ENCODE measurements at places on chromosomes 1 and 21. TPM values are rescaled to one million over a fixed set of nuclear protein-coding genes. Genes with fewer than 3 reads are reported as not detected.

The DNASE2B gene
- not detected for total RNA-seq

The SLC27A3 gene
- total RNA-seq: 16.0 TPM

The BMP8B gene
- 0.68 TPM for total RNA-seq

The HSF2BP gene
- not detected for total RNA-seq

The COL6A1 gene
- 385 TPM for total RNA-seq

The FCN3 gene
- 31.9 TPM for total RNA-seq

The TNFAIP8L2 gene
- 7.9 TPM for total RNA-seq

DNA sequence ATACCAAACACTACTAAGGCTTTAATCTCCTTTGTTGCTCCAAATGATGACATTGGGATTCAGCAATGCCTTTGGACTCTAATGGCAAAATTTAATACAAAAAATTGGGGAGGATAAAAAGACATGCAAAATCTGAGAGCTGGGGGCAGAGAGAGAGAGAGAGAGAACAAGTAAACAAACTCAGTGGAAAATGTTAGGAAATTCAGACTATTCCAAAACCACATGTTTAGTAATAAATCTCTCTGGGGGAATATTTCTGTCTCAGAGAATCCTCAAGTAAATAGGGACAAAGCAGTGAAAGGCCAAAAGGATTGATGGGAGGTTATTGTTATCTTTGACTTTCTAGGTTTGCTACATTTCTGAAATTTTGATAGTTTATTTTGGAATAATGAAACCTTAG, 65.7 kb downstream of the PLA2G4A start:
- DNase-seq: no peak

DNA sequence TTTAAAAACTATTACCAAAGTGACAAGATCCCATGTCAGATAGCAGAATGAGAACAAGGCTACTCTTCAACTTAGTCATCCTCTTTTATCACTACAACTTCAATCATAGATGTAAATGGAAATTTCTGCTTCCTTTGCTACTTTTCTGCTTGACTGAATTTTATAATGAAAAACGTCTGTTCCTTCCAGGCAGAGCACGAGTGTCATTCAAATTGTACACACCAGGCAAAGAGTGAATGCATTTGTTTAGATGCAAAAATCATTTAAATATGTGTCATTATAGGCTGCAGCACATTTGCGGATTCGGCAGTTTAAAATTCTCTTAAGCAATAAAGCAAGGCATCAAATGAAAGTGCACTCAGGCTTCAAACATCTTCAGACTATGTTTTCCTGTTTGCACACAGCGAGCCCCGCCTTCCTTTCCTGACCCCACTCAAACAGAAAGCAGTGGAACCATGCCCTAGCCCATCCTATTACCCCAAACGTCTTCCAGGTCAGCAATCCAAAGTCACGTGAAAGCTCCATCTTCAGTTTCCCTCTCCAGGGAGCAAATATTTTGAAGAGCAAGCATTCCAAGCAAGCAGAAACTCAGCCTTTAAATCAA, 99.6 kb downstream of the APP start:
- no peak for DNase-seq

GRCh38 chr21:40840401-40841125, 6.4 kb downstream of the DSCAM start:
- no peak for DNase-seq

DNA sequence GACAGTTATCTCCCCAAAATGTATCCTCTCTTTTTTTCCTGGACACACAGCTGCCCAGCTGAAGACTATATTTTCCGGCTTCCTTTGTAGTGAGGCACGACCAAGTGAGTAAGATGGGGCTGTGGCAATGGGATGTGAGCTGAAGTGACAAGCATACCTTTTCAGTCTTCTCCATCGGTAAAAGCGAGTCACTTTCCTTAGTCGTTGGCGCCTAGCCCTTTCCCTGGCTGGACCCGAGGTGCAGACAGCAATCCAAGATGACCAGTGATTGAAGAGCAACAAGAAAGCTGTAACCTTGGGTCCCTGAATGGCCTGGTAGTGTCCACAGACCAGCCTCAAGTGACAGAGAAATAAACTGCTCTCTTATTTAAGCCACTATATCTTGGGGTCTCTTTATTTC, 155.2 kb downstream of the NR5A2 start:
- DNase-seq: no peak

DNA sequence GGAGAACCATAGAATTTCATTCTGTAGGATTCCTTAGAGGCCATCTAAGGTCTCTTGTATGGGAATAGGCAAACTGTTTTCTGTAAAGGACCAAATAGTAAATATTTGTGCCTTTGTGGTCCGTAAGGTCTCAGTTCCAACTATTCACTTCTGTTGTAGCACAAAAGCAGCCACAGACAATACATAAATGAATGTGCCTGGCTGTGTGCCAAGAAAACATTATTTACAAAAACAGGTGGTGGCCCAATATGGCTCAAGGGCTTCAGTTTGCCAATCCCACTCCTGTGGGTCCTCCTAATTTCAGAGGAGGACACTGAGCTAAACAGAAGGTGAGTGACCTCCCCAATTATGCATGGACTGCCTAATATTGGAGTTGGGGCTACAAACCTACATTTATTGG, 67.6 kb upstream of the EDEM3 start:
- no peak for DNase-seq

DNA sequence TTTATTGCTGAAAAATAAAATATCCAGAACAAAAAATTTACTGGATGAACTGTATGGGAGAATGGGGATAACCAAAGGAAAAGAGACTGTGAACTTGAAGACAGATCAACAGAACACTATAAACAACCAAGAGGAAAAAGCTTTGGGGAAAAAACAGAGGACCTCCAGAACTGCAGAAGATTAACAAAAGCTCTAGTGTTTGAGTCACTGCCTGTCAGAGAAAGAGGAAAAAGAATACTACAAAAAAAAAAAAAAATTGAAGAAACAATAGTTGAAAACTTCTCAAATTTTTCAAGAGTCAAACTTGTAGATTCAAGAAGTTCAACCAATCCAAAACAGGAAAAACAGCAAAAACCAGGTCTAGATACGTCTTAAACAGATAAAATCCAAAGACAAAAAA, 44.3 kb downstream of the ARHGAP29 start:
- no peak for DNase-seq

DNA sequence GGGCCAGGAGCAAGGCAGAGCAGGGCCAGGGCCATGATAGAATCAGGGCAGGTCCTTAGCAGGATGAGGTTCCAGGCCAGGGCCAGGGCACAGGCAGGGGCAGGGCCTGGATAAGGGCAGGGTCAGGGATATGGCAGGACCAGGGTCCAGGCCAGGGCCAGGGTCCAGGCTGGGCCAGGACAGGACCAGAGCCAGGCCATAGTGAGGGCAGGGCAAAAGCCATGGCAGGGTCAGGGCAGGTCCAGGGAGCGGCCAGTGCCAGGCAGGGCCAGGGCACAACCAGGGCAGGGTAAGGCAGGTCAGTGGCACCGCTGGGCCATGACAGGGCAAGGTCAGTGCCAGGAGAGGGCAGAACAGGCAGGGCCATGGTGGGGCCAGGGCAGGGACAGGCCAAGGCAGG, 152.2 kb downstream of the LIPI start:
- DNase-seq: no peak

DNA sequence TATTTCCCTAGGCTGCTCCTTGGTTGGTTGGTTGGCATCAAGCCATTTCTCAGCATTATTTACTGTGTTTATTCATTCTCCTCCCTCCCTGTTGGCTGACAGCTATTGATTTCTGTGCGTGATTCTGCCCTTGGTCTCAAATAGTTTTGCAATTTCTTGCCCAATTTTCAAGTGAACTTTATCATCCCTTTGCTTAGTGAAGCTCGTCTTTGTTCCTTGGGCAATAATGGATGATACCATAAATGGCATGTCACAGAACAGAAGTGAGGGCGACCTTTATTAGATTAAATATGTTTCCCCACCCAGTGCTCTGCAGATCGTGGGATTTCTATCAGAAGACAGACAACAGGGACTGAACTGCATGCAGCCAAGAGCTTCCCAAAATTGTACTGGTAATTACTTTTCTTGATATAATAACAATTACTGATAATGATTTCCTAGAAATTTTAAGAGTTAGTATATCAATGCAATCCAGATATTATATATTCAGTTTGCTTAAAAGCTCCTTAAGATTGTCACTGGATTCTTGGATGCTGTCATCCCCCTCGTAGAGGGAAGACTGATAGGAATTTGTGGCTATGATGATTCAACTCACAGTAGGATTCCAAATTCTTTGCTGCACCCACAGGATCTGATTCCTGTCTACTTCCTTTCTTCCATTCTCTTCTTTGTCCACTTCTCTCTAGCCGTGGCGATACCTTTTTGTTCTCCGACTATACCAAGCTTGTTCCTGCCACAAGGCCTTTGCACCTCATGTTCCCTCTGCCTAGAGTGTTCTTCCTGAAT, 122.1 kb upstream of the KAZN start:
- no peak for DNase-seq

DNA sequence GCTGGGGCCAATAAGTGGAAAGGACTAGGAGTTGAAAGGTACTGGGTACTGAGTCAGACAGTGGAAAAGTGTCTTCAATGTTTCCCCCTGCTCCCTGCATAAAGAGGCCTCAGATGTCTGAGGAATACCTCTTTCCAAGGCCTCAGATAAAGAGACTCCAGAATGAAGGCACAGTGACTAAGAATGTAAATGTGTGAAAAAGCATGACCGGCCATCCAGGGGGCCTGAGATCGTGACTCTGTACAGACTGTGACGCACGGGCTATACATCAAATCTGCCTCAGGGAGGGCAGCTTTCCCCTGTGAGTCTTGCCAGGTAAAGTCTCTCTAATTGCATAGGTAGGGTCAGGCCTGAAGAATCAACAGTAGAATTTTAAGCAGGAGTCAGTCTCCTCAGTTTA, 1690.5 kb downstream of the KCNT2 start:
- DNase-seq: no peak

GRCh38 chr1:42195841-42196240, 31.3 kb upstream of the GUCA2A start:
- no peak for DNase-seq

DNA sequence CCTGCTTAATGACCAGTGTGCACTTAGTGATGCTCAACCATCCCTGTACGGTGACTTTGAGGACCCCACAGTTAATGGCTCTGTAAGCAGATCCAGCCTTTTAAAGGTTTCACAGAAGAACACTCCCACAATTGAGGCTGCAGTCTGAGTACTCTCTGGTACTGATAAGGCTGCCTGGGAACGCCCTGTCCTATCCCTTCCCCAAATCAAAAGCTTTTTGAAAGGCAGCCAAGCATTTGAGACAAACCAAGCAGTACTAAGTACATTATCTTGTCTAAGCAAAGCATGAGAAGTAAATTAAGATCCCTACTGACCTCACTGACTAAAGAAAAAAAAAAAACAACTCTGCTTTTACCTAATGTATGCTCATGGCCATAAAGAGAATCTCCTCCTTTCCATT, 60.7 kb downstream of the SH3GLB1 start:
- DNase-seq: no peak

- no peak for DNase-seq
These were observed 13.2 kb upstream of the MAP1LC3C start for GRCh38 chr1:242011894-242012660.

- DNase-seq: no peak
These were observed 71.7 kb upstream of the GUCA2B start for GRCh38 chr1:42081475-42081874.

DNA sequence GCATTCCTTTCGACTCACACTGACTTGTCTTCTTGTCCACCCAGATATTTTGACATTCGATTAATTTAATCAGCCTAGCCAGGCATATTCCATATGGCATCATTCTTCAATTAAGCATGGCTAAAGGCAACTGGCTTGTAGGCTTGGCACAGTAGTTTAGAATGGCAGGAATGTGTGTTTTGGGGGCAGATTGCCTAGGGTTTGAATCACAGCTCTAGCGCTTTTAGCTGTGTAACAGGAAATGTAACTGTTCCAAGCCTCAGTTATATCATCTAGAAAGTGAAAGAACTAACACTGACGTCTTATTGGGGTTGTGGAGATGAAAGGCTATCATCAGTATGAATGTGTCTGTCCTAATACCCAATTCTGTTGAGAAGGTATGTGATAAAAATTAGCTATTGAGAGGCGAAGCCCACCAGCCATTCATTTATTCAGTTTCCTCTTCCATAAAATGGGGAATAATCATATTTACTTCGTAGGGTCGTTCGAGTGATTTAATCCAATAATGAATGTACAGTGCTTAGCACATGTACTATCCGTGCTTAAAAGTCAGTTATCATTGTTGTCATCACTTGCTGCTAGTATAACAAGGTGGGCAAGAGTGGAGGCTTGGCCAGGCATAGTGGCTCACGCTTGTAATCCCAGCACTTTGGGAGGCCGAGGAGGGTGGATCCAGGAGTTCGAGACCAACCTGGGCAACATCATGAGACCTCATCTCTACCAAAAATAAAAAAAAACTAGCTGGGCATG, 41.6 kb upstream of the GRHL3 start:
- DNase-seq: no peak

DNA sequence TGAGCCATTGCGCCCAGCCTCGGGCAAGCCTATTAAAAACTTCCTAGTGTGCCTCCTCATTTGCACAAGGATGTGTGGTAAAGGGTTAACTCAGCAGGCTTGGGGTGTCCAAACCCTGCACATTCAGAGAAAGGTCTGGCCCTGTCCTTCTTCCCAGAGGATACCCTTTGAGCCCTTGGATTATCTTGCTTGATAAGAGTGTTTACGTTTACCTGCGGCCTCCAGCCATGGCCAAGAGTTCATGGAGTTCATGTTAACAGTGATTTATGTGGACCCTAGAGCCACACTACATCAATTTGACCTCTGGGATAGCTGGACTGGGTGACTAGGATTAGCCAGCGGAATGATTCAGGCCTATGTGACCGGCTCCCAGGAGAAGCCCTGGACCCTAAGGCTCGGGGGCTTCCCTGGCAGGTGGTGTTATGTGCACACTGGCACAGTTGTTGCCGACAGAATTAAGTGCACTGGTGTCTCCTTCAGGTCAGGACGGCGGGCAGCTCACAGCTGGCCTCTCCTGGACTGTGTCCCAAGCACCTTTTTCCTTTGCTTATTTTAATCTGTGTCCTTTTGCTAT, 7.7 kb upstream of the TCP10L start:
- no peak for DNase-seq

GRCh38 chr1:186974774-186975181, 146.0 kb downstream of the PLA2G4A start:
- no peak for DNase-seq

- no peak for DNase-seq
These were observed 12.5 kb upstream of the PTPN14 start for GRCh38 chr1:214563881-214564280.

DNA sequence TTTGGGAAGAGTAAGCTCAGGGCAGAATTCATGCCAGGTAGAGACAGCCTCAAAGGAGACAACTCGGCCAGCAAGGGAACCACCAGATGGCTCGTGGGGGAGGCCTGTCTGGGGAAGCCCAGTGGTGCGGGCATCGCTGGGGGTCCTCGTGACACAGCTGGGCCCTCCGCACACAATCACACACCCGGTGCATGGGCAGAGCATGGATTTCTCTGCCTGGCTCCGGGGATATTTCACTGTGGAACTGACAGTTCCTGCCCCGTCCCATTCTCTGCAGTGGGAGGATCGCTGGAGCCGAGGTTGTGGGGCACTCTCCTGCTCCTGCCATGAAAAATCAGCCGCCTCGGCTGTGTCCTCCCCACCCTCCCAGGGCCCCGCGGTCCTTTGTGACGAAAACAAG, 108.0 kb downstream of the CRYAA start:
- no peak for DNase-seq

- DNase-seq: no peak
These were observed 19.7 kb downstream of the EXOC8 start for GRCh38 chr1:231318015-231318355.

All from heart left ventricle (tissue), 16 donors.